Fibroblast of skin of scalp (primary cell): ENCODE measurements at places on chromosomes 12 and 14.

DNA sequence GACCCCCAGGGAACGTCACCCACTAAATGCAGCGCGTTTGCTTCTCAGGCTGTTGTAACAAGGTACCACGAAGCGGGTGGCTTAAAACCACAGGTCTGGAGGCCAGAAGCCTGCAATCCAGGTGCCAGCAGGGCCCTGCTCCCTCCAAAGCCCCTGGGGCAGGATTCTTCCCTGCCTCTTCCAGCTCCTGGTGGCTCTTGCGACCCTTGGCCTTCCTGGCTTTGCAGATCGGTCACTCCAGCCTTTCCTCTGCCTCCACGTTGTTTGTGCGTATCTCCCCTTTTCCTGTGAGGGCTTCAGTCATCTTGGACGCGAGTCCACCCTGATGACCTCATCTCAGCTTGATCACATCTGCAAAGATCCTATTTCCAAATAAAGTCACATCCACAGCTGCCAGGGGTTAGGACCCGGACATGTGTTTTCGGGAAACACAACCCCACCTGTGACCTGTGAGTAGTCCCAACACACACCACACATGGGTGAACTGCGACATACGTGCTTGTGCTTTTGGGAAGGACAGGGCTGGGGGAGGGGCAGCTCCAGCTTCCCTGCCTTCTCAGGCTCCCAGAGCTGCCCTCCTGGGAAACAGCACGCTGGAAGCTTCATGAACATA, 114.5 kb upstream of the NCOR2 start:
- DNase-seq: peak; percentile 50

- peak; percentile 98 for DNase-seq
Measured at GRCh38 chr12:53625946-53626701, at the start of gene ATF7. ATF7 (minus strand) TSS chr12:53626382; CDS start chr12:53601000, 25,382 bp downstream.

DNA sequence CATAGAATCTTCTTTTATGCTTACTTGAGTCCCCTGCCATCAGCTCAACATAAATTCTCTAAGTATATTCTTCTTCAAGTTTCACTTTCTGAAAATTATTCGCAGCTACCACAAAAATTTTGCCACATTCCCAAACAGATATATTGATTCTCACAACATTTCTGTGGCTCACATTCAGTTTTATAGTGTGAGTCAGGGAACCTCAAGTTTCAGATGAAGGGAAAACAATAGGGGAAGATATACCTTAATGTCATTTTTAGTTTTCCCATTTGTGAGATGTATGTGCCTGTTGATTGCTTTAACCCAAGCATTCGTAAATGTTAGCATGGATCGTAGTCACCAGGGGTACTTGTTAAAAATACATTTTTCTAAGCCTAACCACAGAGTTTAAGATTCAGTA, 465.8 kb downstream of the CCER1 start:
- DNase-seq: peak; percentile 62

- DNase-seq: no peak
Measured at GRCh38 chr14:49056021-49056420, 530.2 kb downstream of the RPS29 start.

GRCh38 chr14:71591929-71592328, 340.3 kb upstream of the RGS6 start:
- peak; percentile 84 for DNase-seq
